ENCODE measurements at places on chromosomes 6 and 20.

DNA sequence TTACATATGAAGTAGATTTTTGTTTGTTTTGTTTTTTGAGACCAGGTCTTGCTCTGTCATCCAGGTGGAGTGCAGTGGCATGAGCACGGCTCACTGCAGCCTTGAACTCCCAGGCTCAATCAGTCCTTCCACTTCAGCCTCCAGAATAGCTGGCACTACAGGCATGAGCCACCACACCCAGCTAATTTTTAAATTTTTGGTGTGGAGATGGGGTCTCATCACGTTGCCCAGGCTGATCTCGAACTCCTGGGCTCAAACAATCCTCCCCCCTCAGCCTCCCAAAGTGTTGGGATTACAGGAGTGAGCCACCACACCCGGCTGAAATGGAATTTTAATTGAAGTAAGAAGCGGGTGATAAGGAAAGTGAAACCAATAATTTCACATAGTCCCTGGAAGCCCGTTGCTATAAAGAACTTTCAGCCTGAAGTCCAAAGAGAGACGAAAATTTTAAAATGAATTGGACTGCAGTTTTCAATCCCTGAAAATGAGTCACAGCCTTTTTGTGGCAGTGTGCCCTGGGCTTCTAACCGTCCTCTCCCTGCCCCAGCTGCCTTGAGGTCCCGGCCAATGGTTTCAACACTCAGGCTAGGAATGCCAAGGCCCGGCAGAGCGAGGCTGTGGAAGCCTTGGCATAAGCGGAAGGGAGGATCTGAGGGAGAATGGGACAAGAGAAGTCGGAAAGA lies 757 bp downstream of the RAET1E start:
- no peak for DNase-seq

GRCh38 chr20:62178316-62179161 lies 4.3 kb upstream of the MTG2 start:
- no peak for DNase-seq

DNA sequence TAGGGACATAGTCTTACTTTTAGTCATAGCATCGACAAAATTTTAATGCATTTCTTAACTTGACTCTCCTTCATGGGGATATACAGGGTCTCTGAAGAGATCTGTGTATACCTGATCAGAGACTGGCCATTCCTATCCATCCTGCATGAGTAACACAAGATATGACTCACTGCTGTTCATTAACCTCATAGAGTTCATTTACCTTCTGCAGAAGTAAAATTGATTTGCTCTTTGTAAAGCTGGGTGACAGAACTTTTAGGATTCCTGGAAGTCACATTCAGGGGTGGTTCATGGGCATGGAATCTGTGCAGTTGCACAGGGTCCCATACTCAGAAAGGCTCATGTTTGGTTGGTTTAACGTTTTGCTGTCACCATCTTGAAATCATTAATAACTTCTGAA lies 53.2 kb downstream of the PDE7B start:
- DNase-seq = no peak

DNA sequence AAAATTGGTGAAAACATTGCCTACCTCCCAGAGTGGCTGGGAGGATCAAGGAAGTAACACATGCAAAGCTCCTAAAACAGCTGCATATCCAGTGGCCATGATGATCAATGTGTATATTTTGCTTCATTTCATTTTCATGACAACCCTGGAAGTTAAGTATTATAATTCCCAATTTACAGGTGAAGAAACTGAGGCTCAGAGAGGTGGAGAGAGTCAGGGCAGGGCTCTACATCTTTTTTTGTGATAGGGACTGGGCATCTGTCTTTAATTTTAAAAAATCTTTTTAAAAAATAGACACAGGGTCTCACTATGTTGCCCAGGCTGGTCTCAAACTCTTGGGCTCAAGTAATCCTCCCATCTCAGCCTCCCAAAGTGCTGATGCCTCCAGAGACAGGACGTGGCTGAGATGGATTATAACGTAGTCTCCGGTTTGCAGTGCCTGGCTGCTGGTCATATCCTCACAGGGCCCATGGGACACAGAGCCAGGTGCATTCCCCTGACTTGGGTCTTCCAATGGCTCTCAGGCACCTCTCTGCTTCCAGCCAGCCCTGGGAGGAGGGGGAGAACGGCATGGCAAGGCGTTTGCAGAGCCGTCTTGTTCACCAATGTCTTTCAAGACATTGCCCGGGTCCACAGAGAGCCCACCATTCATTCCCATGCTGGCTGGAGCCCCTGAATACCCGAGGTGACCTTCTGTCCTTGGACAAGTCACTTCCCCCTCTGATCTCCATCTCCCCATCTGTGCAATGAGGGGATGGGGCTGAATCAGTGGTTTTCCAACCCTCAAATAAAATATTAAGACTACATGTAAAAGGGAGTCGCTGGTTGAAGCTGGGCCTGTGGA lies 38.3 kb downstream of the HNF4A start:
- DNase-seq = no peak

DNA sequence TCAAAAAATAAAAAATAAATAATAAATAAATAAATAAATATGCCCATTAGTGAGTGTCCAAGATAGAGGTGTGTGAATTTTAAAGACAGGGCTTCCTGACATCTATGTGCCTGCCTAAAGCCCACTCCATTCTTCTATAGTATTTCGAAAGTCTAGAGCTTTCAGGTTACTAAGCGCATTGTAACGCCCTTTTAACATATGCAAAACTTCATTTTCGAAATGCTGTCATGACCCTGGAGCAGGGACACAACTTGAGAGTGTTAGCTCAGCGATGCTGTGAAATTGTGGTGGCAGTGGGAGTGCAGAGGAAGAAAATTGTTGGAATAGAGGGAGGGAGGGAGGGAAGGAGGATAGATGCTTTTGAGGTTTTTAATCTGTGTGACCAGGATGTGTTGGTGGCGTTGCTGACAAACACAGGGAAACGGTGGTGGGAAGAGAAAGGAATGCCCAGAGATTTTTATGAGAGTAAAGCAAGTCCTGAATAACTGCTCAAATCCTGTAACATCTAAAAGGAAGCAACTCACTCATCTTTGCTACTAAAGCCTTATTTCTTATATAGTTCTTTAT lies 169.3 kb downstream of the ARID1B start:
- DNase-seq = no peak

DNA sequence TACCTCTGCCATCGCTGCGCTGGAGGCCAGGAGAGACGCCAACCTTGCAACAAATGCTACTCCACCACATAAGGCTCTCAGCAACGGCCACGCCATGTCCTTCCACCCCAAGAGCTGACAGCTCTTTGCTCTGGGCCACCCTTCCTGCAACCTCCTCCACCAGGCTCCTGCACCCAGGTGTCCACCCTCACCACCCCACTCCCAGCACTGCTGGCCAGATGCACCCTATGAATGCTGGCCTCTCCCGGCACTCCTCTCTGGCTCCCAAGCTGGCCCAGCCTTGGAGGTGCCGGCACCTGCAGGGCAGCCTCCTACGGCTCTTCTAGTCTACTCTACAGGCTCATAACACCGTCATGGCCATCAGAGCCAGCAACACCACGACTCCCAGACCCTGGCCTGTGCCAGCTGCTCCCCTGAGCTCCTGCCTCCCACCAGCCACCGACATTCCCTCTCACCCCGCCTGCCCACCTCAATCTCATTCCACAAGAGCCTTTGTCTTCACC lies 11.2 kb downstream of the TAF4 start:
- DNase-seq = no peak

DNA sequence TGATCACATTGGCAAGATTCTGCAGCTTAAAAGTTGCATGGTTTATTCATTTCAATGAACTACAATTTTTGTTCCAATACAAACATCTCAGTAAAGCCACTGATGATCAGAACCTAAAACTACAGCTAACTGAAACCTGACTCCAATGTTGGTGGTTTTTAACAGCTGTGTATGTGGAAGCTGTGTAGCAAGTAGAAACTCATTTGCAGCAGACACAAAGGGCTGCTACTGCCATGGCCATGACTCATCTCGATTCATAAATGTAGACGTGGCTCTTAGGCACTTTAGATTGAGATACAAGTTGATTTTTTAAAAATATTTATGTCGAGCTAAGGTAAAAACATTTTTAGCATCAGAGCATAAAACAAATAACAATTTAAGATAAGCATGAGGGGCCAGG lies 19.5 kb upstream of the MAP3K4 start:
- no peak for DNase-seq

- no peak for DNase-seq
Observed at GRCh38 chr20:48292806-48293205, 507.5 kb upstream of the SULF2 start.

DNA sequence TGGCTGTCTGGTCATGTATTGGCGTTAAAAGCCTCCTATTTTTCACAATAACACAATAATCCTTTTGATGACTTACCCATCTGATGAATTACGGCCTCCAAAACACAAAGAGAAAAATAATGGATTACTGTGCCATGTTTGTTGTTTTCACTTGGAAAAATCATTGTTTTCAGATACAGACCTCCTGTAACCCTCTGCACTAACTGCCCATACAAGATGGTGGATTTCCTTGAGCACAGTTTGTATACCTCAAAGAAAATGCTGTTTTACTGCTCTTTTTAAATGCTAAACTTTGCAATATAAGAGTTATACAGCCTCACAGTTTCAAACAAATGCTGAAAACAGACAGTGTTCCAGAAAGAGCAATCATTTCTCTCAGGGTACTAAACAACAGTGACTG lies 61.0 kb downstream of the SMLR1 start:
- DNase-seq = no peak

DNA sequence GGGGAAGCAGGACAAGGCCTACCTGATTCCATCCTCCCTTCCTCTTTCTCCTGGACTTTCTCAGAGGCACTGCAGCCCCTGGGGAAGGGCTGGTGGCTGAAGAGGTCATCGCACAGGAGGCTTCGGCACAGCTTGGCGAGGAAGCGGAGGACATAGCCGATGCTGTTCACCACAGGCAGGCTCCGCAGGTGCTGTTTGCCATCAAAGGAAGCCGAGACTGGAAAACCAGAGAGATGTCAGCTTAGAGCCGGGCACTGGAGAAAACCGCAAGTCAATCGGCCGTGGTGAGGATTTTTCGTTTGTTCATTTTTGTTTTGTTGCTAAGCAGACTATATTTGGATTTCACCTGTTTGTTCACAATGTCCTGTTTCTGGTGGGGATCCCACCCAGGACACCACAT lies 79.2 kb downstream of the SCML4 start:
- no peak for DNase-seq

DNA sequence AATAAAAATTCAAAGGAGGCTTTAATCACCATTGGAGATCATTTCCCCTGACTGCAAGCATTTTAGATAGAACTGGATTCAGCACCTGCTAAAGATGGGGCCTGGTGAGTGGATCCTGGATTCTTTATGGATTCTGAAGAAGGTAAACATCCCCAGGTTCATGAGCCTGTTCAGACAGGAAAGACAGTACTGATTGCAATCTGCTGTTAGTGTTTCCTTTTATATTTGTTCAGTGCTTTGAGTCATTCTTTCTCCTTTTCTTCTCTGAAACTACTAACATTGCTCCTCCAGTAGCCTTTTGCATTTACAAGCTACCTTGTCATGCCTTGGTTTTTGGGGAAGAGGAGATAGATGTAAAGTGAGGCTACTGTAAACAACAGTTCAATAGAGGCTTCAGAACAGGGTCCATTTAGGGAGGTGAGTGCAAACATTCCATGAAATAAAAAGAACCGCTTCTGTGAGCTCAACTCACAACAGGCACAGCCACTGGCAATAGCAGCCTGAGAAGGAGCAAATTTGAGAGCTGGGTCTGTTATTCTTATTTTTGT lies 66.4 kb upstream of the PRL start:
- no peak for DNase-seq

DNA sequence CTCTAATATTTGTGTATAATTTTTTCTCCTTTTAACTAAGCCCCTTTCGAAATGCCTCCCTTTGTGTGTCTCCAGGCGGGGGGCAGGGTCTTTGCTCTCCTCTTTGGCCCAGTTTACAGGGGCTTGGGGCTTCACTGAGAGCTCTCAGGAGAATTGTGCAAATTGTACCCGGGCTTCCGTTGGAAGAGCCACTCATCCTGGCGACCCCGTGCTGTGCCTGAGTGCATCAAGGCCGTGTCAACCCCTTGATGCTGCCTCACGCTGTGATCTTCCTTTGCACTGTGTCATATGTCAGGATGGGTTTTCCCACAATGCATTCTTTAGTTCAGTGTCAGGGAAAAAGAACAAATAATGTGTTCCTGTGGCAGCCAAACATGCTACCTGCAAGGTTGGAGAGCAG lies 118.0 kb upstream of the POU3F2 start:
- no peak for DNase-seq

- DNase-seq = peak; percentile 74
Observed at GRCh38 chr6:150006961-150007464, 18.3 kb downstream of the RAET1L start.

All from stimulated activated CD8-positive, alpha-beta memory T cell treated with anti-CD3 and anti-CD28 coated beads, Interleukin-4, amount 100 ng/mL, for 48 hours (primary cell).